ENCODE measurements at places on chromosomes 4 and X. TPM values are rescaled to one million over a fixed set of nuclear protein-coding genes. Genes with fewer than 3 reads are reported as not detected.

Gene CCNA2
- total RNA-seq = 0.32 TPM

GRCh38 chr4:8184061-8184460, 15.0 kb upstream of the SH3TC1 start:
- no peaks in the 10 kb centered on the region for H3K27me3 ChIP-seq
- H3K4me3 ChIP-seq = no peak overlapping the region
- no peaks in the 10 kb centered on the region for H3K36me3 ChIP-seq
- no peak for DNase-seq
- no peak overlapping the region for H3K27ac ChIP-seq

Gene SHISA3
- total RNA-seq = 1.8 TPM

- no peak for DNase-seq
- no peaks in the 10 kb centered on the region for H3K36me3 ChIP-seq
- H3K27me3 ChIP-seq = no peaks in the 10 kb centered on the region
- H3K27ac ChIP-seq = no peak overlapping the region
- no peaks in the 10 kb centered on the region for H3K4me1 ChIP-seq
- H3K4me3 ChIP-seq = no peak overlapping the region
Observed at GRCh38 chr4:20592663-20593062, 107.6 kb upstream of the PACRGL start.

All from heart left ventricle (tissue), 16 donors.